ENCODE measurements at places on chromosomes 11 and 22.

- DNase-seq, result no peak
These were observed 40.7 kb downstream of the LMO1 start for GRCh38 chr11:8222820-8223512.

- DNase-seq, result no peak
These were observed 330.8 kb upstream of the MTNR1B start for GRCh38 chr11:92638678-92639077.

DNA sequence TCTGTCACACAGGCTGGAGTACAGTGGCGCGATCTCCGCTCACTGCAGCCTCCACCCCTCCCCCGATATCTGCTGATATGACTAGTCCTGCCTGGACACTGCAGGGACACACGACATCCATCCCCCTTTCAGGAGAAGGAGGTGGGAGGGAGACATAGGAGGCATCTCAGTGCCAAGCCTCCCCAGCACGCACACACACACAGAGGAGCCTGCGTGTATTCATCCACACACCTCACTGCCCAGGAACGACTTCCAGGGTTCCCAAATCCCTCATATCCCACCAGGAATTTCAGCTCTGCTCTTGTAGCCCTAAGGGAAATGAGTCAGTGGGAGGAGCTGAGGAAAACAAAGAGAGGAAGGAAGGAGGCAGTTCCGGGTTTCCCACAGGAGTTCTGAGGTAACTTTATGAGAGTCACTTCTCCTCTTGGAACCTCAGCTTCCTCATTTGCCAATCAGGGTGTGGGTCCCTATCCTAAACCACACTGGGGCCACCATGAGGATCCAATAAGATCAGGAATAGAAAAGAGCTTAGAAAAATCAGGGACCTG is 37.2 kb upstream of the ACER3 start:
- no peak for DNase-seq

DNA sequence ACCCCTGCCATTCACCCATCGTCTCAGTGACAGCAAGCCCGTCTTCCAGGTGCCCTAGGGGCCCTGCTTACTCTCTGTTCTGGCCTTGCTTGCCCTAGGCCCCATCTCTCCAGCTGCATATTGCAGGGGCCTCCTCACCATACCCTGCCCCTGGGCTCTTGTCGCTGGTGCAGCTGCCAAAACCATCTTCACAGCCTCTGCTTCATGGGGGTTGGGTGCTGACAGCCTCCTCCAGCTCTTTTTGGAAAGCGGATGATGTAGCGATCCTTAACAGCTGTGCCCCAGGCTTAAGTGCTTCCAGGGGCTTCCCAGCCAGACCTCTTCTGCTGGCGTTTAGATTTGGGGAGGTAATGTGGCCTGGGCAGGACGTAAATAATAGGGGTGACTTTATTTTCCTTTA is 61.2 kb upstream of the SUSD2 start:
- DNase-seq, result no peak

- no peak for DNase-seq
These were observed 6.2 kb downstream of the TUB start for GRCh38 chr11:8087185-8087584.

- DNase-seq, result peak; percentile 86
These were observed 21.3 kb downstream of the MORC2 start for GRCh38 chr22:30947173-30947815.

DNA sequence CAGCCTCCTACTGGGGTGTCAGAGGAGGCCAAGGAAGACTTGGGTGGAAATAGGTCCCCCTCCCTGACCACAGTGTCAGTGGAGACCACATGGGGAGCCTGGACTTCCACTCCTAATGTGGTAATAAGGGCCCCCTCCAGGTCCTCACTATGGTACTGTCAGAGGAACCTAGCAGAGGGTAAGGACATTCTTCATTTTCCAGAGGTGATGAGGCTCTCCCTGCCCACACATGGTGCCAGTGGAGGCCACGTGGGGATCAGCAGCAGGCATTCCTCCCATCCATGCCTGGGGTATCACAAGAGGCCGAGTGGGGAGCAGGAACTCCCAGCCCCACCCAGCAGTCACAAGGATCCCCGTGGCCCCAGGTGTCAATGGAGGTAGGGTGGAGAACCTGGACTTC is 6.5 kb upstream of the CLDN5 start:
- no peak for DNase-seq

DNA sequence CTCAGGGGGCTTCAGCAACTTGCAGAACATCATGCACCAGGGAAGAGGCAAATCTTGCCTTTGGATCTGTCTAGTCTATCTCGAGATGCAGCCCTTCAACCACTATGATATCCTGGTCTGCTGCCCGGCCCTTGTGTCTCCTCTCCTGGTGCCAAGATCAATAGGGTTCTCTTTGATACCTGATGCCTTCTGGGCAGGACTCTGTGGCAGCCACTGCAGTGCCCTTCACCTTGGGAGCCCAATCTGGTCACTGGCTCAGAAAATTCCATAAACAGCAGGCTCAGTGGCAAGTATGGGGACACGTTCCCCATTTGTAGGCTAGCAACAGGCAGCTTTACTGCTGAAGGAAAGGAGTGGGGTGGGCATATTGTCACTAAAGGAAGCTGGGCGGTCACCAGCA is 23.4 kb downstream of the SYN3 start:
- DNase-seq, result no peak

DNA sequence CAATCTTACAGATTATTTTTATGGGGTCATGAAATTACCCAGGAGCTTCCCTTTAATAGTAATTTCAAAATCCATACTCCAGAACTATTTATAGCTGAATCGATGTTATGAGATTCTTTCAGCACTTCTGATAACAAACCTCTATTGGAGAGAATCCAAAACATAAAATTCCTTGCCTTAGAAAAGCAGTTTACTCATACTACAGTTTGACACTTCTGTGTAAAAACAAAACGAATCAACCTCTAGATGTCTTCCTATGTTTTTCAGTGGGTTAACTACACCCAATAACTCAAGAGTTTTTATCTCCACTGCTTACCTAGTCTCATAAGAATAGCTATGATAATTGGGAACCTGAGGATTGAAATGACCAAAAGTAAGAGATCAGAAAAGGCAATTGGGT is 35.6 kb downstream of the KIF18A start:
- no peak for DNase-seq

DNA sequence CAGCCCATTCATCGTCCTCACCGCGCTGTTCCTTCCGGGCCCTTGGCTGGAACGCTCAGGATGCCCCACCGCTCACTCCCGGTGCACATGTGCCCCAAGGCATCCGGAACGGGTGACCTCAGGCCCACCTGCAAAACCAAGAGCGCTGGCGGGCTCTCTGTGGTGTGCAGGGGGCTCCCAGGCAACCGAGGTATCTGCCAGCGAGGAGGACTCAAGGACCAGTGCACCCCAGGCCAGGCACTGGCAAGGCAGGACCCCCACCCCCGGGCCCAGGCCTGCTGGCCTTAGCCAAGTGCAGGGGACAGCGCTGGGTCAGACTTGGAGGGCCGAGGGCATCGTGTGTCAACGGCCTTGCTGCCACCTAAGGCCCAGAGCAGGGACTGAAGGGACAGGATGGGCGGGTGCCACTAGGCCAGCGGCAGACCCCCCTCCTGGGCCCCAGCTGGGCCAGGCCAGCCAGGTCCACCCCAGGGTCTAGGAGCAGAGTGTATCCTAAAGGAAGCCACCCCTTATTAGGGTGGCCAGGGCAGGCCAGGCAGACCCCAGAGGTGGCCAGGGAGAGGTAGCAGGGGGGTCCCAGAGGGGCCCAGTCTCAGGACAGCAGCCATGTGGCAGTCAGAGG is 8.5 kb downstream of the TNNT3 start:
- DNase-seq, result no peak

DNA sequence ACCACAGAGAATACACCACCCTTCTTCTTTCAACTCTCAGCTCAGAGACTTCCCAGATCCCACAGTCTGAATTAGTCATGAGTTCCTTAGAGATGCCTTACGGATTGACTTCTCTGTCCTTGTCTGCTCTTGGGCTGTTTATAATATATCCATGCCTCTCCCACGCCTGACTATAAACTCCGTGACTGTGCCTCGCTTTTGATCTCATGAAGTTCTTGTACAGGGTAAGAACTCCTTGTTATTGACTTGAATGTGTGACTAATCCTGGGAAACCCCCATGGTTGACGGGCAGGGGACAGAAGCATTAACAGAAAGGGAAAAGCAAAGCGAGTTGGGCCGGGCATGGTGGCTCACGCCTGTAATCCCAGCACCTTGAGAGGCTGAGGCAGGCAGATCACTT is 62.4 kb upstream of the POU2AF1 start:
- no peak for DNase-seq

DNA sequence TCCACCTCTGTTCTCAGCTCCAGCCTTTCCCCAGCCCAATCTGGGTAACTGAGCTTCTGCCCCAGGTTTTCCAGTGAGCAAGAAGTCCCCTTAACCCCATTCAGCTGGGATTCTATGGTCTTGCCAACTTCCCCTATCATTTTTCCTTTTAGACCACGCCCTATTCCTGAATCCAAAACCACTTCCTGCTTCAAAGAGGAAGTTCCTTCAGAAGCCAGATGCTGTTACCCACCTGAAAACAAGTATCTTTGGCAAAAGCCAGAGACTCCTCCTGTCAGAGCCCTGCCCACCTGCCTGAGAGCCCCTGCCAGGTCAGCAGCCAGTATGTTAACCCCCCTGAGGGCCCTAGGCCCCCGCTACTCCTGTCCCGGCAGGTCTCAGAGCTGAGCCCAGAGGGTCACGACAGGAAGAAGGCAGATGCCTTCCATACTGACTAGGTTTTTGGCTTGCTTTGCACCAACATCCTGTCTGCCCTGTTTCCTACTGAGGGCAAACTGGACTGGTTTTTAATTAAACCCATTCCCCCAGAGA is 20.3 kb upstream of the MICAL2 start:
- DNase-seq, result no peak

- DNase-seq, result peak; percentile 62
These were observed 116.4 kb downstream of the FAR1 start for GRCh38 chr11:13784855-13785254.

GRCh38 chr11:67178878-67179277 is 59.8 kb downstream of the KDM2A start:
- DNase-seq, result no peak

- DNase-seq, result no peak
These were observed 27.8 kb downstream of the LMO1 start for GRCh38 chr11:8235925-8236324.

- peak; percentile 30 for DNase-seq
These were observed 71.1 kb downstream of the RTL6 start for GRCh38 chr22:44426981-44427380.

DNA sequence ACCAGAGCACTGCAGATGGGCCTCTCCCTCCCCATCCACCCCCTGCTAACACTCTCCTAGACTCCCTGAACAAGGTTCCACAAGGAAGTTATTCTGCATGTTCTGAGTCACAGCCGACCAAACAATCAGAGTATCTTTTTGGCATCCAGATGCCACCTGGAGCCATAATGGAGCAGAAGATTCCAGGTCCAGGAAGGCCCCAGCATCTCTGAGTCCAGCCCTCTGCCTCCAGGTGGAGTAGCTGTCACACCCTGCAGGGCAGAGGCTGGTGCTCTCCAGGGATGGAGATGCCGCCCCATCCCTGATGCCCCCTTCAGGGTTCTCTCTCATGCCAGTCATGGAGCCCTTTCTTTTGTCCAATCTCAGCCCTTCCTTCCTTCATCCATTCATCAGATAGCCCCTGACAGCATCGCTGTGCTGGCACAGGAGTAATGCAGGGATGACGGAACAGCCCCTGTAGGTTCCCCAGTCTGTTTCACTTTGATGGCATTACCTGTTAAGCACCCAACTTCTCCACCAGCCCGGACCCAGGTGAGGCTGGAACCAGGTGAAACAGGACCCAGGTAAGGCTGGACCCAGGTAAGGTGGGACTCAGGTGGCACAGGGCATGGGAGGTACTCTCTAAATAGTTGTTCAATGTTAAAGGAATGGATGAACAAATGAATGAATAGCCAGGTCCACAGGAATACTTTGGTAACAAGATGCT is 20.1 kb upstream of the TSKU start:
- no peak for DNase-seq

DNA sequence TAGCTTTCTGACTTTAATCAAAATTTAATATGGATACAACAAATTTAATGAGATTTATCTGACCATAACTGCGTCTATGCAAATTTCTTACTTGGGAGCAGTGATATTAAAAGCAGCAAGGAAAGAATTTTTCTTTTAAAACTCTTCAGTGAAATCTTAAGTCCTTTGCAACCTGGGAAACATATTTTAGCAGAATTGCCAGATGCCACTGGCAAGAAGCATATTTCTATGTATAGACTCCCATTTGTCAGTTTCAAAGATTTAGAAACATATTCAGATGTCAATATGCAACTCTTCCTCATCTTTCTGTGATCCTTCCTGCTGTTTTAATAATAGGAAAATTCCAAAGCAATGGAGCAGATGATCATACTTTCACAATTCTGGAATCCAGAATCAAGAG is 911.3 kb downstream of the LUZP2 start:
- DNase-seq, result no peak
